ENCODE measurements at places on chromosomes 16 and 17.

DNA sequence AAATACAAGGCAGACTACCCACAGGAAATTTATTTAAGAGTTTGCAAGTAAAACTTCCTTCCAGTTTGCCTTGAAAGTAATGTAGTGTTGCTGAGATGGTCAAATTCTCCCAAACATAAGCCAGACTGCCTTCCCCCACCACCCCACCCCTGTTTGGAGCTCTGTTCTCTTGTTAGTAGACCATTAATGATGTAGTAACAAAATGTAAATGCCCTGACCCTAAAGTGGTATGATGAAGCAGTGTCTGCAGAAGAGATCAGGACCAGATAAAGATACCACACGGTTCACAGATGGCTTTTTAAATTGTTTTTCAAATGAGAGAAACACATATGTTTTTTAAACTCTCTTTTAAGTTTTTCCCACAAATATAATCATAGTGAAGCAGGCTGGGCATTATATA lies 136.4 kb upstream of the TMEM97 start:
- no peak for DNase-seq

- no peak for DNase-seq
Measured at GRCh38 chr16:3454093-3454492, 10.6 kb downstream of the NAA60 start.

GRCh38 chr17:57260325-57261083 lies 4.2 kb downstream of the MSI2 start:
- no peak for DNase-seq

DNA sequence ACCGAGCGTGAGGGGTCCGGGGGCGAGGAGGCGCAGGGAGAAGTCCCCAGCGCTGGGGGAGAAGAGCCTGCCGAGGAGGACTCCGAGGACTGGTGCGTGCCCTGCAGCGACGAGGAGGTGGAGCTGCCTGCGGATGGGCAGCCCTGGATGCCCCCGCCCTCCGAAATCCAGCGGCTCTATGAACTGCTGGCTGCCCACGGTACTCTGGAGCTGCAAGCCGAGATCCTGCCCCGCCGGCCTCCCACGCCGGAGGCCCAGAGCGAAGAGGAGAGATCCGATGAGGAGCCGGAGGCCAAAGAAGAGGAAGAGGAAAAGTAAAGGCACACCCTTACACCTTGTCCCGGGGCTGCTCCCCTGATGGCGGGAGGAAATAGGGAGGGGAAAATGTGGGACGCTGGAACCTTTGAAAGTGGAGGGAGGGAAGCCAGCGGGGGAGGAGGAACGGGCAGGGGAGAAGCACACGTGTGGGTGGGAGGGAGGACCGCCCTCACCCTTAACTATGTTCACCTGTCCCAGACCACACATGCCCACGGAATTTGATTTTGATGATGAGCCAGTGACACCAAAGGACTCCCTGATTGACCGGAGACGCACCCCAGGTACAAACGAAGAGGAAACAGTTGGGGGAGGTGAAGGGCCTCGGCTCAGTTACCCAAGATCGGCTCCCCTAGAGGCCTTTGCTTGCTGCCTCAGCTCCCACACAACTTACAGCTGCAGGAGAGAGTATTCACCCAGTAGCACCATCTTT lies 916 bp downstream of the PAGR1 start:
- DNase-seq: no peak

DNA sequence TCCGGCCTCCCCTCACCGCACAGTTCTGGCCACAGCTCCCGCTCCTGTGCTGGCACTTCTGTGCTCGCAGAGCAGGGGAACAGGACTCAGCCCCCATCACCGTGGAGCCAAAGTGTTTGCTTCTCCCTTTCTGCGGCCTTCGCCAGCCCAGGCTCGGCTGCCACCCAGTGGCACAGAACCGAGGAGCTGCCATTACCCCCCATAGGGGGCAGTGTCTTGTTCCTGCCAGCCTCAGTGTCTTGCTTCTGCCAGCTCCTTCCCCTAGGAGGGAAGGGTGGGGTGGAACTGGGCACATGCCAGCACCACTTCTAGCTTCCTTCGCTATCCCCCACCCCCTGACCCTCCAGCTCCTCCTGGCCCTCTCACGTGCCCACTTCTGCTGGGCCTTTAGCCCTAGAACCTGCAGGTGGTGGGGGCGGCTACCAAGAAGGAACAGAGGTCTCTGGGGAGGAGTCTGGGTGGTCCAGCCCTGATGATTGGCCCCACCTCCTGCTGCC lies 645 bp upstream of the ELMO3 start:
- DNase-seq: peak; percentile 27

- DNase-seq: no peak
Measured at GRCh38 chr17:57915544-57915943, 39.7 kb downstream of the CUEDC1 start.

DNA sequence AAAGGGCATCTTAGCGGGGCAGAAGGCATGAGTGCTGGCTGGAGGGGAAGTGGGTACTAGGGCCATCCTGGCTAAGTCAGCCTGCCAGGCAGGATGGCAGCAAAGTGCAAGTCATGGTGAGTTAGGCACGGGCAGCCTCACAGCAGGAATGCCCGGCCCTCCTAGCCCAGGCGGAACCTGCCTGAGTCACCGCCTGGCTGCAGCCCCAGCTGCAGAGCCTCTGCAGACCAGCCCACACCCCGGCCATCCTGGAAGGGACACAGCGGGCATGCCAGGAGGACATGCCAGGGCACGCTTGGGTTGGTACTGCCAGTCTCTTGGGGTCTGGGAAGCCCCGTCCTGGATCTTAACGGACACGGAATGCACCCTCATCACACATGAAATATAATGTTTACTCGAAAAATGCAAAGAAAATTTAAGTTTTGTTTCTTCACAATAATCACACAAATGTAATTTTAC lies 5.0 kb upstream of the ALDH3A1 start:
- no peak for DNase-seq
